Activated T-helper 1 cell treated with anti-CD3 and anti-CD28 coated beads, Interleukin-12 subunit alpha, Interleukin-12 subunit beta, Interleukin-2, Interleukin-4 antibody, amounts not matched to agents 30 ng/mL and 10 ng/mL and 1 ng/mL, durations not matched to agents 14 hours and 24 hours and 36 hours (primary cell): ENCODE measurements at places on chromosomes 4 and X.

- DNase-seq: peak; percentile 44
These were observed 96.7 kb downstream of the ITM2A start for GRCh38 chrX:79270401-79270800.

DNA sequence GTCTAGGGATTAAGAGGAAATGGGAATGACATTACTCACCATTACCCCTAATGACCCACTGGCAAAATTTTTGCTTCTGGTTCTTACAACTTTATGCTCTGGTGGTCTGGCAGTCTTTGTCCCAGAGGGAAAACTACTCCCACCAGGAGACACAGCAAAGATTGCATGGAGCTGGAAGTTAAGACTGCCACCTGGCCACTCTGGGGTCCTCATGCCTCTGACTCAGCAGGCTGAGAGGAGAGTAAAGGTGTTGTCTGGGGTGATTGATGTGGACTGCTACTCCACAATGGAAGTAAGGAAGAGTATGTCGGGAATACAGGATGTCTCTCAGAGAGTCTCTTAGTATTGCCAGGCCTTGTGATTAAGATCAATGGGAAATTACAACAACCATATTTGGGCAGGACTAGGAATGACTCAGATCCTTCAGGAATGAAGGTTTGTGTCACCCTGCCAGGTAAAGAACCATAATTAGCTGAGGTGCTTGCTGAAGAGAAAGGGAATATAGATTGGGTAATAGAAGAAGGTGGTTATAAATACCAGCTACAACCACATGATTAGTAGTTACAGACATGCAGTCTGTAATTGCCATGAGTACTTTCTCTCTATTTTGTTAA, 215.5 kb downstream of the GPAT3 start:
- no peak for DNase-seq

- peak; percentile 8 for DNase-seq
These were observed 60.7 kb upstream of the PLAC1 start for GRCh38 chrX:134718966-134719317.

DNA sequence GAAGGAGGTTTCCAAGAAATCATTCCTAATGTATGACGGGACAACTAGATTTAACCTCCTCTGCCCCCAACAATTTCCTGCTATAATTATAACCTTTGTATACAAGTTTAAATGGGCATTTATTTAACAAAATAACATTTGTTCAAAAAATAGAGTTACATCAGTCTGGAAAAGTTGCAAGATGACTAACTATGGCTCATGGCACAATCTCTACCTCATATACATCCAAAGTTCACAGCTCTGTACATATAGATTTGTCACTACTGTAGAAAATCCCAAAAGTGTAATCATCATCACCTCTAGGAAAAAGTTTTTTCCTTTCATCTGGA, 3.8 kb upstream of the RPS6KA3 start:
- no peak for DNase-seq

- DNase-seq: no peak
These were observed 173.4 kb upstream of the GALNT7 start for GRCh38 chr4:172995161-172995560.

GRCh38 chrX:19798423-19798822, 89.0 kb downstream of the SH3KBP1 start:
- no peak for DNase-seq

DNA sequence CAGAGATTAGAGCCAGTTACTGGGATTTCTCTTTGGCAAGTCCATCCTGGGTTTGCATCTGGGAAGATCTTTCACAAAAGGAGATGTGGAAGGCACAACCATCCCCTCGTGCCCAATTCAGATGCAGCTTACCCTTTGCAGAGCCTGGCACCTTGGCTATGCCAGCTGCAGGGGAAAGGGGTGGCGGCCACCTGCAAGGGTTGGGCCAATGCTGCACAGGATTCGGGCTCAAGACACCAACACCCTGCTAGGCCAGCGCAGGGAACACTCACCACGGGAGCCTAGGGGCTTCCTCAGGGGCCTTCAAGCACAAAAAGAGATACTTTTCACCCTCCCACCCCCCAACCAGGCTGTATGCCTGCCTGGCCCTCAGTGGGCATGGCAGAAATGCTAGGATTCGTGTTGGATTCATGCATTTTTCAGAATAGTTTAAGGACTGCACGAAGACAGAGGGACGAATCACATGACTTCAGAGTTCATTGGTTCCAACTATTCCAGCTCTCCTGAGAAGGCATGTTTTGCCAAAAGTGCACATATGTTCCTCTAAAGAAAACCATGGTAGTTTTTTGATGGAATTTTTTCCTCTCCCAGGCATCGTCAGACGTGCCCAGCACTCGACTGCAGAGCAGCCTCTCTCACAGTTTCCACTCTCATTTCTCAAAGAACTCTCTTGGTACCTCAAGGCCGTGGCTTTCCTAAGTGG, 94.4 kb downstream of the PHKA2 start:
- no peak for DNase-seq

DNA sequence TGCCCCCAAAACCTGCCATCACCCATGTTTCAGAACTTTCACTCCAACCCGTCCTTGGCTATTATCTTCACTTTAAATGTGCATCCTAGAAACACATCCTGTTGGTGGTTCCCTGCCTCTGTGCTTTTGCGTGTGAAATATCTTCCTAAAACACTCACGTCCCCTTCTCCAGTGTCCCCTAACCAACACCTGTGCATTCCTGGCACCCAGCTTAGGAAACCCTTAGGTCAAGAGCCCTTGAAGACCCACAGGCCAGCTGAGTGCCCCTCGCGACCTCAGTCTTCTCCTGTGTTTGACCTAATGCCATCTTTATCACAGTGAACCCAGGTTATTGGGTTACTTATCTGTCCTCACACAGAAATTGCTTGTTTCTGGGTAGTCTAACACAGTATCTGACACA, 117.6 kb downstream of the STK32B start:
- DNase-seq: no peak

DNA sequence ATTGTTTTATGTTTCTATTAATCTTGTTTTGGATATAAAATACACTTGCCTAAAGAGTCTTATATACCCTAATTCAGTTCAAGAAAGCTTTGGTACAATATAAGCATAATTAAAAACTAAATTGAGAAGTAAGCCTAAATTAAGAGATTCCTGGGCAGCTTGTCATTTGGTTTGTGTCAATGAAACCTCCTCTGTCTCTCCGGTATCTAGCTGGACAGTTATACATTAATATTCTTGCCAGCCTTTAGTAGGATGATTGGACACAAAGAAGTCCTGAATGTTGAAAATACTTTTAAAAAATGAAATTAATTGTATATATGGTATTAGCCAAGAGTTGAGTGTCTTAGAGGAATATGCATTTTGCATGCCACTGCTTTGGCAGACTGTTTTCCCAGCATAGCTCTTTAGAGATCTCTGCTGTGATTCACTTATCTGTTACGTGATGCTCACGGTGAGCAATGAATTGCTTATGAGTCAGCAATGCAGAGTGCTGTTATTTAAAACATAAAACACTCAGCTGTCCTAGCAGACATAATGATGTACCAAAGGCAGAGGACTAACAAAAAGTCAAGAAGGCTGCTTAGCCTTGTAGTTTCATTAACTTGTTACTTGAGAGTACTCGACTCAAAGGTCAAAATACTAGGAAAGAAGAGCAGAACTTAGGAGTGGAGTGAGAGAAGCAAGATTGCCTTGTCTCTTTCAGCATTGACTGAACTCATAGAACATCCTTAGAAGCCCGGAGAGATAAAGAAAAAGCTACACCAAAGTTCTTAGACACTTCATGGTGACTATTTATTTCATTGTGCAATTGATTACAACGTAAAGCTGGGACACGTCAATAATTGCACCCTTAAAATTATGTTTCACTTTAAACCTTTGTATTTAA, 1296.1 kb upstream of the PCDH7 start:
- no peak for DNase-seq

DNA sequence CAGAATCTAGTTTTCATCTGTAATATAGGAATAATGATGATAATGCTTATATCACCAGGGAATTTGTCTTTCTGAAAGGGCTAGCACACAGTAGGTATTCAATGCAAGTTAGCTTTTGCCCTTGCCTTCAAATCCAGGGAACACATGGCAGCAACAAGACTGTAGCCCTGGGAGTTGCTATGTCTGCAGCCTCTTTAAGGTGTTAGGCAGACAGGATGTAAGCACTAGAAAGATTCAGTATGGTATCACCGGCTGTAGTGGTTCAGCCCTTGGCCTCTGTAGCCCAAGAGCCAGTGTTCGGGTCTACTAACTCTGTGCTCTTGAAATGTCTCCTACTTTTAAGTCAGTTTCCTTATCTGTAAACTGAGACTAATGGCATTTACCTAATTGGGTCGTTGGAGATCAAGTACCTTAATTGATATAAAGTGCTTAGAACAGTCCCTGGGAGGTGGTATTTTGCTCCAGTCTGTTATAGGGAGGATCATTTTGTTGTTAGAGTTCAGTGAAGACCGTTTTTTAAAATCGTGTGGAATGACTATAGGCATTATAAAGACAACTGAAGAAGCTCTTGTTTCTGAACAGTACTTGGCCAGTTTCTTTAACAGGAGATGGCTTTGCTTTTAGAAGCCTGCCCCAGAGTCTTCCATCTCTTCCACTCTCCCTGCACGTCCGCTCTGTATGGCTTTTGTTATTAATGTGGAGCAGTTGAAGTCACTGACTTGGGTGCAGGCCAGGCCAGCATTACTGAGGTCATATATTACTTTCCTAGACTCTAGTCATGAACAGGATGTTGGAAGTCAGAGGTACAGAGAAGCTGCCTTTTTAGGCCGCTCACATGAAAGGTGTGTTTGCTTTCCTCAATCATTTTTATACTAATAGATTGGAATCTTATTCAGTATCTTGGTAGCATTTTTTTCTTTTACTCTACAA, 44.8 kb downstream of the GAB1 start:
- no peak for DNase-seq

- no peak for DNase-seq
These were observed 38.9 kb downstream of the ACOX3 start for GRCh38 chr4:8401665-8402064.

GRCh38 chrX:134026565-134027311, 41.3 kb upstream of the GPC3 start:
- peak; percentile 1 for DNase-seq

DNA sequence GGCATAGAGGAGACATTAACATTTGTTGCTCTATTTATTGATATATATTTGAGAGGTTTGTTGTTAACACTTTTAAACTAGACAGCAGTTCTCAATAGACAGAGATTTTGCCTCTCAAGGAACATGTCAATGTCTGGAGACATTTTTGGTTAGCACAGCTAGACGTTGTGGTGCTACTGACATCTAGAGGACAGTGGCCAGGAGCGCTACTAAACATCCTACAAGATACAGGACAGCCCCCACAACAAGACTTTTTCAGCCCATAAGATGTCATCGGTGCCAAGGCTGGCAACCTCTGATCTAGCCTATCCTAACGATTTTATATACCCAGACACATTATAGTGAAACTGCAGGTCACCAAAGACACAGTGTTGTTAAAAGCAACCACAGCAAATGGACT, 18.4 kb upstream of the CTSO start:
- DNase-seq: no peak

GRCh38 chr4:186729856-186730255, 6.2 kb upstream of the FAT1 start:
- DNase-seq: no peak

GRCh38 chrX:13694983-13695382, 6.1 kb downstream of the RAB9A start:
- no peak for DNase-seq

GRCh38 chrX:112645774-112646173, 34.0 kb downstream of the LHFPL1 start:
- DNase-seq: no peak

DNA sequence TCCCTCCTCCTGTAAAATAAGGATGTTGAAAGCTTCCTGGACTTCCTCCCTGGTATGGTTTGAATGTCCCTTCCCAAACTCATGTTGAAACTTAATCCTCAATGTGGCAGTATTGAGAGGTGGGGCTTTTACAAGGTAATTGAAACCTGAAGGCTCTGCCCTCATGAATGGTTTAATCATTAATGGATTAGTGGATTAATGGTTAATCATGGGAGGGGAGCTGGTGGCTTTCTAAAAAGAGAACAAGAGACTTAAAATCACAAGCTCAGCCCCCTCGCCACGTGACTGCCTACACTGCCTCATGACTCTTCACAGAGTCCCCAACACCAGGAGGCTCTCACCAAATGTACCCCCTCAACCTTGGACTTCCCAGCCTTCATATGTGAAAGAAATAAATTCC, 124.6 kb upstream of the ANXA3 start:
- DNase-seq: no peak

- DNase-seq: no peak
These were observed 57.1 kb downstream of the ENPEP start for GRCh38 chr4:110532901-110533589.

DNA sequence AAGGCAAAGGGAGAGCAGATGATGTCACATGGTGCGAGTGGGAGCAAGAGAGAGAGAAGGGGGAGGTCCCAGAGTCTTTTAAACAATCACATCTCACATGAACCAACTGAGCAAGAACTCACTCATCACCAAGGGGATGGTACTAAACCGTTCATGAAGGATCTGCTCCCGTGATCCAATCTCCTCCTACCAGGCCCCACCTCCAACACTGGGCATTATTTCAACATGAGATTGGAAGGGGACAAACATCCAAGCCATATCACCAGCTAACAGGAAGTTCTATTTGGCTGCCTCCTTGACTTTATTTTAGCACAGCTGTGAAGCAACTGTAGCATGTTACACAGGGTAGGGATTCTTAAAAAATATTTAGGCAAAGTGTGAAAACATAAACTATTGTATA, 102.5 kb downstream of the DDIT4L start:
- DNase-seq: no peak

DNA sequence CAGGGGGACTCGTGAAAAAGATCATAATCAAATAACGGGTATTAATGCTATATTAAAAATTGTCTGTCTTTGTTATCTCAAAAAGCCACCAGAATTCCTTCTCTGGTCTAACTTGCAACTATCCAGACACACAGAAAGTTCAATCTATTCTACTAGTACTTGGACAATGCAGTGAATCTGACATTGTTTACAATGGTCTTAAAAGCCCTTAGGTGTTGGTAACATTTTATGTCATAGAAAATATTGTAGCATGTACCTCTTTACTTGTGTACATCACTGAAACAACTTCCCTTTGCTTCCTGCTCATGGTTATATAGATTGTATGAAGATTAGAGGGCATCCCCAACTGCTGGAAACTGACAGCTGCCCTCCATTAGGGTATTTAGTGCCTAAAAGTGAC, 71.1 kb upstream of the PPP3CA start:
- DNase-seq: no peak

- no peak for DNase-seq
These were observed 2184.4 kb upstream of the AGA start for GRCh38 chr4:179626687-179627086.

GRCh38 chrX:10597871-10598270, 22.5 kb downstream of the MID1 start:
- no peak for DNase-seq

DNA sequence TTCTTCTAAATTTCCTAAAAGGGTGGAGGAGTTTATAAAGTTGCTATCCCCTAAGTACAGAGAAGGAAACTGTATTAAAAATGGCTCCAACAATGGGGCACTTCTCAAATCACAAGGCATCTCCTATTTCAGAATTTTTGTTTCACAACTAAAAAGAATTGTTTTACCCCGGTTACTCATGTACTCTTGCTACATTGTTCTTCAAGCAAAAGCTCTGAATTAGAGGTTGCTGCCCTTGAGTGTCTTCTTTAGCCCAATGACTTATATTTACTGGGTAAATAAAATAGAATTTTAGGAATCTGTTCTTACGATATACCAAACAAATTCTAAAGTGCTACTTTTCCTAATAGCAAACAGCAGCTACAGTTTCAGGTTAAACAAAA, 67.5 kb downstream of the PPEF2 start:
- DNase-seq: no peak

- DNase-seq: no peak
These were observed 1383.1 kb downstream of the C4orf33 start for GRCh38 chr4:130479020-130479419.
